Kidney (tissue), 22 donors: ENCODE measurements at places on chromosomes 5 and 9. TPM values are rescaled to one million over a fixed set of nuclear protein-coding genes. Genes with fewer than 3 reads are reported as not detected.

Gene CDO1
- total RNA-seq: 3.0 TPM

Gene PLK2
- 53.1 TPM for total RNA-seq

Gene GTF2H2
- 34.3 TPM for total RNA-seq

Gene NEUROG1
- not detected for total RNA-seq

Gene WWC1
- total RNA-seq: 174 TPM

Gene ZNF79
- total RNA-seq: 9.1 TPM

Gene KLHL3
- 15.0 TPM for total RNA-seq

Gene NFIL3
- 31.3 TPM for total RNA-seq

GRCh38 chr5:143290125-143290524, 113.4 kb downstream of the NR3C1 start:
- peaks cover 17% of the 10 kb centered on the region for H3K36me3 ChIP-seq
- H3K4me1 ChIP-seq: no peaks in the 10 kb centered on the region
- no peak overlapping the region for H3K4me3 ChIP-seq
- no peaks in the 10 kb centered on the region for H3K27me3 ChIP-seq
- no peak for DNase-seq

DNA sequence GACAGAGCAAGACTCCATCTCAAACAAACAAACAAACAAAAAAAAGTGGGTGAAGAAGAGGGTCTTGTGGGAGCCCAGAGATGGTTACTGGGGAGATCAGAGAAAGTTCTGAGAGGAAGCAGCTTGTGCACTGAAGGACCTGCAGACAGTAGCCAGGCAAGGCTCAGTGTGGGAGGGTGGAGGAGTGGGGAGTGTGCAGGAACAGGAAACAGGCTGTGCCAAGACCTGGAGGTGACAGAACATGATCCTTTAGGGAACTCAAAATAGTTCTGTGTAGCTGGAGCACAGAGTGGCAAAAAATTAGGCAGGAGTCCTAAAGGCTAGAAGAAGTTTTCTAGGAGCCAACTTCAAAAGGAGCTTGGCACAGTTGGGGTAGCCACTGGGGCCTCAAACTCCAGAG, 19.2 kb upstream of the NANS start:
- H3K36me3 ChIP-seq: no peaks in the 10 kb centered on the region
- no peak overlapping the region for H3K4me3 ChIP-seq
- H3K4me1 ChIP-seq: peaks cover 3% of the 10 kb centered on the region
- H3K27ac ChIP-seq: no peak overlapping the region

GRCh38 chr5:170920196-170920595, 58.4 kb downstream of the RANBP17 start:
- no peak overlapping the region for H3K4me3 ChIP-seq
- no peaks in the 10 kb centered on the region for H3K27me3 ChIP-seq
- H3K4me1 ChIP-seq: no peaks in the 10 kb centered on the region

- H3K4me1 ChIP-seq: no peaks in the 10 kb centered on the region
- H3K4me3 ChIP-seq: no peak overlapping the region
- H3K27ac ChIP-seq: no peak overlapping the region
- no peaks in the 10 kb centered on the region for H3K36me3 ChIP-seq
- DNase-seq: no peak
Observed at GRCh38 chr5:57659886-57660285, 177.3 kb upstream of the ACTBL2 start.

DNA sequence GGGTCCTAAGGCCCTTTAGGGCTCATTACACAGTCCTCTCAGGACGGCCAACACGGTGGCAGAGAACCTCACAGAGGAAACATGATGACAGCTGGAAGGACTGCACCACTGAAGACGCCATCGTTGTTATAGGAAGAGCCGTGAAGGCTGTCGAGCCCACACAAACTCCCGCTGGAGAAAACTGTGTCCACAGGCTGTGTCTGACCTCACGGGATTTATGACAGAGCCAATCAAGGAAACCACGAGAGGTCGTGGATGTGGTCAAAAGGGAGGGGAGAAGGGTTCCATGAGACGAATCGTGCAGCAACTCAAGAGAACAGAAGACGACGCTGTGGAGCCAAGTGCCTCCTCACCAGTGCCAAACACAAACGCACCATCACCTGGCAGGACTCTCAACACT, 12.2 kb downstream of the QSOX2 start:
- no peak overlapping the region for H3K4me3 ChIP-seq
- no peak overlapping the region for H3K27ac ChIP-seq
- H3K4me1 ChIP-seq: no peaks in the 10 kb centered on the region
- DNase-seq: no peak

GRCh38 chr9:79667817-79668436, 96.2 kb downstream of the TLE4 start:
- H3K27ac ChIP-seq: no peak overlapping the region
- no peak overlapping the region for H3K4me3 ChIP-seq
- DNase-seq: no peak
- H3K36me3 ChIP-seq: no peaks in the 10 kb centered on the region
- H3K4me1 ChIP-seq: no peaks in the 10 kb centered on the region
- H3K27me3 ChIP-seq: no peaks in the 10 kb centered on the region

DNA sequence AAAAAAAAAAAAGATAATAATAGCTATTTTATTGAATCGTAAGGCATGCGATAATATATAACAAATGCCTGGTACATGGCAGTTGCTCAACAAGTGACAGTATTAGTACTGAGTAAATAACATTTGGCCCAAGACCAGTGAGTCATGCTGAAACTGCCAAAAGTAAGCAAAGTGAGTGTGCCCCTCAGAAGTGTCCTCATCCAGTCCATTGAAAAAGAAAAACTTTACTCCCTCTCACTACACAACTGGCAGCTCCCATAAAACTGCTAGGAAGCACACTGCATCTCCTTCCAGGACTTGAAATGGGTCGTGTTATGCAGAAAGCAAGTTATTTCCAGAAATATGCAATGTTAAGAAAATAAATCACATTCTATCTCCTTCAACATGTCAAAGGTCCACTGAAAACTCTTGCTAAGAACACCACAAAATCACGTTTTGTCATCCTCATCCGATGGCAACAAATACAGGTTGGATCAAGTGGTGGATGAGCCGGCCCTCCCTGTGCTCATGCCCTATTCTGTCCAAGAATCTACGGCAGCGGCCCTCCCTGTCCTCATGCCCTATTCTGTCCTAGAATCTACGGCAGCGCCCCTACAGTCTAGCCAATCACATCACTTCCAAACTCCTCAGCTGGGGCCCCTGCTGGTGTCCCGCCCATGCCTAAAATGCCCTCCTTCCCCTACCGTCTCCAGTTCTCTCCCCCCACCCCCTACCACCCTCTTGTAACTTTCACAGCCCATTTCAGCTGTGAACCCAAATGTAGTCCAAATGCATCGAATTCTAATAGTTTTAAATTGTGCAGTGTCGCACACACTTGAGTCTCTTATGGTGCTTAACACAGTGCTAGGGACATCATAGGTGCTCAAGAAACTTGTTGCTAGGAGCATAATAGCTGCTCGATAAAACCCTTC, 12.5 kb downstream of the PTCH1 start:
- peaks cover 3% of the 10 kb centered on the region for H3K4me1 ChIP-seq
- H3K36me3 ChIP-seq: no peaks in the 10 kb centered on the region
- no peak overlapping the region for H3K4me3 ChIP-seq

GRCh38 chr5:13658761-13659160, 285.7 kb downstream of the DNAH5 start:
- no peaks in the 10 kb centered on the region for H3K36me3 ChIP-seq
- DNase-seq: no peak
- no peak overlapping the region for H3K27ac ChIP-seq
- H3K4me3 ChIP-seq: no peak overlapping the region
- H3K27me3 ChIP-seq: no peaks in the 10 kb centered on the region

- H3K4me1 ChIP-seq: no peaks in the 10 kb centered on the region
- no peak overlapping the region for H3K27ac ChIP-seq
- H3K4me3 ChIP-seq: no peak overlapping the region
Observed at GRCh38 chr5:2900360-2900759, 148.9 kb upstream of the IRX2 start.

DNA sequence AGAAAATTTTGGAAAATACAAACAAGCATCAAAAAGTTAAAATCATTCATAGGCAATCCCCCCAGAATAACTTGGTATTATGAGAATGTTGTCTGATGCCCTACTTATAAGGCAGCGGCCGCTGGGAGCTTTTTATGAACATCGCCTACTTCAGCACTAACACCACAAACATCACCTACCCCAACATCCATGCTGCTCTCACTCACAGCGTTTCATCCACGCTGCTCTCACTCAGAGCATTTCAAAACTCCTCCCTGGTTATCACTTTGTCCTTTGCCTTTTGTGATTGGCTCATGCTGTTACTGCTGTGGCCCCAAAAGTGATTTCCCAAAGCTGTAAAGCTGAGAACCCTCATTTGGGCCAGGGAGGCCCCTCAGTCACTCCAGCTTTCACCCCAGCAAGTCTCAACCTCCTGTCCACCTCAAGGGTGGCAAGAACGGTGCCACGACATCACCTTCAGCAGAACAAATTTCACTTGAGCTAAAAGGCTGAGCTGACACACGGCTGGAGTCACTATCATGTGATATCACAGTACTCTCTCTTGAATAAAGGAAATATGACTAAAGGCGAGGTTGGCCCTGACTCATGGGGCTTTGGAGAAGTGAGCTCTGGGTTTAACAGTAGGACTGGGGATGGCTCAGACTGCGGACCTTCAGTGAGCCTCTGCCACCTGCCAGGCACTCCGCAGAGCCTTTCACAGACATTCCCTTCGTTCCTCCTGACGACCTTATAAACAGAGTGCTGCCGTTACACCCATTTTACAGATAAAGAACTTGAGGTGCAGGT, 25.2 kb downstream of the SHC3 start:
- H3K4me1 ChIP-seq: no peaks in the 10 kb centered on the region
- no peaks in the 10 kb centered on the region for H3K27me3 ChIP-seq
- no peak overlapping the region for H3K4me3 ChIP-seq
- H3K27ac ChIP-seq: no peak overlapping the region
- H3K36me3 ChIP-seq: no peaks in the 10 kb centered on the region

GRCh38 chr9:126561582-126561981, 52.1 kb upstream of the LMX1B start:
- H3K4me1 ChIP-seq: no peaks in the 10 kb centered on the region
- no peak for DNase-seq
- no peaks in the 10 kb centered on the region for H3K27me3 ChIP-seq
- no peaks in the 10 kb centered on the region for H3K36me3 ChIP-seq

DNA sequence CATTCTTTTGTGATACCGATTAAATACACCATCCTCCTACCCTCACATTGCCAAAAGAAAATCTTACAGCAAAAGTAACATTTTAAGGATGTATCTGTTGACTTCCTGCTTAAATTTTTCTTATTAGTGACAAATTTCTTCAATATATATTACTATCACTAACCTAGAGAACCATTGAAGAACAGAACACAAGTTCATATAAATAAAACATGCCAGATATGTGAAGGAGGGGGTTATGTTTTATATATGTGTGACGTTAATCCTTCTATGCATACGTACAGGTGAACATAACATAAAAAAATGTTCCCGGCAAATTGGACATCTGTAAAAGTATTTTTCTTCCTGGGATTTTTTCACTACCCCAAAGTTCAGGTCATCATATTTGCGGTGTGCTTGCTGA, at the start of gene OR13F1:
TSS of gene OR13F1 (plus strand) at position 301 of the 400 bp plus-strand sequence. CDS start at position 301, 0 bp downstream.
- H3K36me3 ChIP-seq: no peaks in the 10 kb centered on the region
- no peaks in the 10 kb centered on the region for H3K4me1 ChIP-seq
- no peaks in the 10 kb centered on the region for H3K27me3 ChIP-seq
- no peak for DNase-seq
- no peak within 1 kb of the TSS for H3K4me3 ChIP-seq
- no peak within 1 kb of the TSS for H3K27ac ChIP-seq

GRCh38 chr5:130985776-130986175, 179.3 kb downstream of the HINT1 start:
- no peak overlapping the region for H3K4me3 ChIP-seq
- DNase-seq: no peak
- H3K27ac ChIP-seq: no peak overlapping the region
- no peaks in the 10 kb centered on the region for H3K4me1 ChIP-seq

GRCh38 chr9:1918622-1919021, 96.5 kb upstream of the SMARCA2 start:
- H3K4me3 ChIP-seq: no peak overlapping the region
- H3K27me3 ChIP-seq: no peaks in the 10 kb centered on the region
- no peak for DNase-seq
- H3K36me3 ChIP-seq: no peaks in the 10 kb centered on the region
- no peak overlapping the region for H3K27ac ChIP-seq

- no peaks in the 10 kb centered on the region for H3K36me3 ChIP-seq
- no peaks in the 10 kb centered on the region for H3K4me1 ChIP-seq
- no peak overlapping the region for H3K4me3 ChIP-seq
Observed at GRCh38 chr5:2914981-2915484, 163.6 kb upstream of the IRX2 start.
